Activated naive CD4-positive, alpha-beta T cell treated with Interleukin-2 at 50 U/mL for 16 hours (primary cell): ENCODE measurements at places on chromosomes 2 and 18.
A peak's percentile ranks its signal among the peaks of the same experiment; 100 is the strongest.

GRCh38 chr2:70574618-70575017, 21.0 kb upstream of the TGFA start:
- no peak for DNase-seq

- DNase-seq = no peak
These were observed 277.7 kb upstream of the MAP2 start for GRCh38 chr2:209145941-209146681.

DNA sequence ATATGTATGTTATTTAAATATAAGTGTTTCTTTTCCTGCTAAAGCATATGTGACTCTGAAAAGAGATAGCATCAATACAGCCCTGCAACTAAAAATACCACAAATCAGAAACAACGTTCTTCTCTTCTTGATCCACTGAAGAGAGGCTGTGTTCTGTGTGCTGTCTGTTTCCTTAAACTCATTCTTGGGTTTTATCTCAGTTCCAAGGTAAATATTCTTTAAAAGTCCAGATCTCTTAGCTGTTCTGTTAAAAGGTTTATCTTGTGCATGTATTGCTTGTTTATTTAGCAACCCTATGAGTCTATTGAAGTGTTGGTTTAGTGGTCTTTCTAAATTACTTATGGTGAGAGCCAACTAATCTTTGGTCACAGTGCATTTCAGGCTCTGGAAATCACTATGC, 173.3 kb upstream of the NT5C1B start:
- DNase-seq = no peak

DNA sequence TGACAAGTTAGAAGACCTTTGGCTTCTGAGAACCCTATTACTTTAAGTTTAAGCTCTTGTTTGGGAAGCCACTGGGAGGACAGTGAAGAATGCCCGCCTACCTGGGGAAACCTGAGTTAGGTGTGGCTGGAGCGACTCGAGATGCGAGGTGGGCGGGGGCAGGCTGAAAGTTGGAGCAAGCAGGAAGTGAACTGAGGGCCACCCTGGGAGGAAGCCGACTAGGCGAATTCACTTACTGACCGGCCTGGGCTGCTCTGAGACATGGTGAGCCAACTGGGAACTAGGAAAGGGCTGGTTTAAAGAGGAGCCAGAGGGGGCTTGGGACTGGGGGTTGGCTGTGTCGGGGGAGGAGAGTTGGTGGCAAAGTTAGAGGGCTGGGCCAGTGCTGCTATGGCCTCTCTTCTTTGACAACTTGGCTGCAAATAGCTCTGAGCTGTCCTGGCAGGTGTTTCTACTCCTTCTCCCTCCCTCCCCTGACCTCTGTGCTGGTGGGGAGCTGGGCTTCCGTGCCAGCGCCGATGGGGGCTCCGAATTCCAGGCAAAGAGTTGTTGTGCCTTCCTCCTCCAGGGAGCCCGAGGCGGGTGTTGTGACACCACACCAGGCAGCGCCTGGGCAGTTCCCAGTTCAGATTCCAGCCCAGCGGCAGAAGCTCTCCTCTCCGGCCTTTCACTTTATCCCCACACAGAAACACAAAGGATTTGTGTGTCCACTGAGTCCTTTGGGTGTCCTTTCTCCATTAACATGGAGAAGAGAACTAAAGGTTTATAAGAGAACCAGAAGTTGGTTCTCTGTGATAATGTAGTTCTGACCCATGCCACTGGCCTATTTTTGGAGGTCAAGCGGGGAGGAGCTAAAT, at the start of gene VAMP8:
TSS of gene VAMP8 (plus strand) at position 201 of the 857 bp plus-strand sequence. CDS start at position 262, 61 bp downstream.
- peak; percentile 69 for DNase-seq

DNA sequence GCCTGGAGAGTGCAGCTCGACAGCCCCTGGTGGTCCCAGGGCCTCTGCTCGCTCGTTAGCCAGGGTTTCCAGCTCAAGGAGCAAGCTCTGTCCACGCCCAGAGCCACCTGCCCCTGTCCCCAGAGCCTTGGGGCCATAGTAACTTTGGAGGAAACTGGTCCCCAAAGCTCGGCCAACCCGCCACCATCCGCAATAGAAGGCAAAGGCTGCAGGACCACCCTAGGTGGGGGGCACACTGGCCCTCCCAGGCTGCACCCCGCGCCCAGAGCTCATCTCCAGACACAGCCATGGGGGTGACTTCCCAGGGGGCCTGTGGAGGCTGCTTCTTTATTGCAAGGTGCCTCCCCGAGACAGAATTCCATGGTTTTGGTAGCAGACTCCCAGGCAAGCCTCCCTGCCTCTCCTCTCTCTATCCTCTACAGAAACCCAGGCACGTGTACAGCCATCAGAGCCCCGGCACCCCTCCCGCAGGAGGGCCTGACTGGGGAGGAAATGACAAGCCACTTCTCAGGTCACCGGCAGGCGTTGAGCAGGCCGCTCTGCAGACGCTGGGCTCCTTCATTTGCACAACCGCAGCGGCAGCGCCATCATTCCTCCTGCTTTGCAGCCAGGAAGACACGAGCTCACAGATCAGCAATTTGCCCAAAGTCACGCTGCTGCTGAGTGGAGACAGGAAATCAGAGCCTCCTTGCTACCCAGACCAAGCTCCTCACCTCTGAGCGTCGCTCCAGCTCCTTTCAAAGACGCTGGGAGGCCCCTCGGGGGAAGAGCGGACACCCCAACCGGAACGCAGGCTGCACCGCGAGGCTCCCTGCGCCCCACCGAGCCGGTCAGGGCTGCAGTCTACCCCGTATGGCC, 80.2 kb downstream of the NDUFA10 start:
- DNase-seq = peak; percentile 26

- peak; percentile 61 for DNase-seq
These were observed 28.0 kb downstream of the PNO1 start for GRCh38 chr2:68185541-68186164.

DNA sequence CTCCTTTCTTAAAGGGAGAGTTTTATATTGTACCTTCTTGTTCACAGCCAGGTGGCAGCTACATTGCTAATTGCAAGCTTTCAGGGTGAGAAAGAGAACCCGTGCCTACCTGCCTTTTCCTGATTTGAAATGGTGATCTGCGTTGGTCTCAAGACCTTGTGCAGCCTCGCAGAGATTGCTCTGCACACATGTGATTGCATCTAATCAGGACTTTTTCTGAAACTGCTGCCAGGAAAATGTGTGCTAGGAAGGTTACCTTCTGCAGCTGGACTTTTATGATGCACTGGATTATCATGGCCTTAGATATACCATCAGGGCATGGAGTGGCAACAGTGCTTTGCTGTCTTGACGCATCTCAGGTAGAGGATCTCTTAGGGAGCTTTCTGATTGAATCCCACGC, 45.1 kb downstream of the AGAP1 start:
- DNase-seq = no peak

DNA sequence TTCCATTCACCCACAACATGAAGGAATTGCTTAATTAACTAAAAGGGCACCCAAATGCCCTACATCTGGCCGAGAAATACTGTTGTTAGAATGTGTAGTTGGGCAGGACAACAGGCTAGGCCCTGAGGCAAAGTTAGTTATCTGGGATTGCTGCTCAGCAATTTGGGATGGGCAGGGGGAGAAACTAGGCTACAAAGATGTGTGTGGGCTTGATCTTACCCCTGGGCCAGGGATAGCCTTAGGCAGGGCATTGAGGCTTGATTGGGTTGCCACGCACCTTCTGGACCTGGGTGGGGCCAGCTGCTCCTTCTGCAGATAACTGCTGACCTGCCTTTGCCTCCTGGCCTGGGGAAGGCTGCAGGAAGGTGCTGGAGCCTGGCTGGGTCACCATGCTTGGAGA, 9.4 kb downstream of the IL18RAP start:
- DNase-seq = no peak

GRCh38 chr2:144703852-144704708, 184.2 kb upstream of the ZEB2 start:
- DNase-seq = no peak

GRCh38 chr2:162795312-162795711, 43.3 kb downstream of the KCNH7 start:
- DNase-seq = no peak

DNA sequence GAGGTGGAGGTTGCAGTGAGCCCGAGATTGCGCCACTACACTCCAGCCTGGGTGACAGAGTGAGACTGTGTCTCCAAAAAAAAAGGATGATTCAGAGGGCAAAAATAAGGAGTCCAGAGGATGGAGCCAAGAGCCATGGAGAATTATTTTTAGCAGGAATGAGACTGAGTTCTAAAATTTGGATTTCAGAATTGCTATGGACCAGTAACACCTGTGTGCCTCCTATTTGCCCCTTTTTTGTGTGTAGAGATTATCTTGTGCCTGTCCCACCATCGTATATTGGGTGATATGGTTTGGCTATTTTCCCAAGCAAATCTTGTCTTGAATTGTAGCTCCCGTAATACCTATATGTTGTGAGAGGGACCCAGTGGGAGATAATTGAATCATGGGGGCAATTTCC, 16.4 kb upstream of the RGPD8 start:
- no peak for DNase-seq

GRCh38 chr2:71784734-71785511, 331.6 kb downstream of the DYSF start:
- DNase-seq = no peak

- no peak for DNase-seq
These were observed 217.0 kb upstream of the TMEFF2 start for GRCh38 chr2:192411755-192412154.

DNA sequence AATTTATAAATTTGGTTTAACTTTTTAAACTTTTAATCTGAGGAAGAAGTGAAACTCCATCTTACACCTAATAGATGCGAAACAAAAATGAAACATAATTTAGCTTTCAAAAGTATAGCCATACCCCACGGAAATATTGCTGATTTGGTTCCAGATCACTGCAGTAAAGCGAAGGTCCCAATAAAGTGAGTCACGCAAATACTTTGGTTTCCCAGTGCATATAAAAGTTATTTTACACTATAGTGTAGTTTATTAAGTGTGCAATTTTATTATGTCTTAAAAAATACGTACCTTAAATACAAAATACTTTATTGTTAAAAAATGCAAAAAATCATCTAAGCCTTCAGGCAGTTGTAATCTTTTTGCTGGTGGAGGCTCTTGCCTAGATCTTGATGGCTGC, 55.1 kb downstream of the TWSG1 start:
- DNase-seq = no peak

DNA sequence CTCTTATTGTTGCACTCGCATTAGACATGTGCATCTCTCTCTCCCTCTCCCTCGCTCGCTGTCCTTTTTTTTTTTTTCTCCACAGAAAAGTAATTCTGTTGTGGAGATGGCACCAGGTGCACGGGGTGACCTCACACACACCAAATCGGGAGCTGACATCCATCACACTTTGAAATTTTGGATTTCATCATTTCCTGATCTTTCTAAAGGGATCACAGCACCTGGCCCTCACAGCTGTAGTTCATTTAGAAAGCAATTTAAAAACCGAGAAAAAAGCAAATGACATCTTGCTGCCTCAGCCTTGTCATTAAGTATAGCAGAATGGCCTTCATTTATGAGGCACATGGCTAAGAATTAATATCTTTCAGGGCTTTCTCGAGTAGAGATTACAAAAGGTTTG, 717.2 kb downstream of the RNF144A start:
- DNase-seq = no peak

DNA sequence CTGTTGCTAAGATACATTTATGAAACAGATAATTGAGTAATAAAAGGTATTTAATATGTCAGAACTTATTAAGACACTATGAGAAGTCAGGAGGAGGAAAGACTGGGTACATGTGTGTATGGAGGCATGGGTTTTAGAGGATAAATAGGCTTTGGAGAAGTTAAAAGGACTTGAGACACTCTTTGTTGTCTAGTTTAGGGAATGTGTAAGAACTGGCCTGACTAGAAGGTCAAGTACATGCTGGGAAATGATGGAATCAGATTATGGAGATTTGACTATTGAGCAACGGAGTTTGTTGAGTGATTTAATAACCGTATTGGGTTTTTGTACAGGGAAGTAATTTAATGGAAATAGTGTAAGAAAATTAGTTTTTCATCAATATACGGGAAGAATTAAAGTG, 28.2 kb upstream of the SPDYA start:
- no peak for DNase-seq

- DNase-seq = no peak
These were observed 88.4 kb downstream of the ARHGAP15 start for GRCh38 chr2:143217512-143218115.

GRCh38 chr2:113370478-113371091, 66.9 kb upstream of the ZNG1B start:
- DNase-seq = peak; percentile 61

- no peak for DNase-seq
These were observed 50.8 kb upstream of the REG3A start for GRCh38 chr2:79210274-79210917.

DNA sequence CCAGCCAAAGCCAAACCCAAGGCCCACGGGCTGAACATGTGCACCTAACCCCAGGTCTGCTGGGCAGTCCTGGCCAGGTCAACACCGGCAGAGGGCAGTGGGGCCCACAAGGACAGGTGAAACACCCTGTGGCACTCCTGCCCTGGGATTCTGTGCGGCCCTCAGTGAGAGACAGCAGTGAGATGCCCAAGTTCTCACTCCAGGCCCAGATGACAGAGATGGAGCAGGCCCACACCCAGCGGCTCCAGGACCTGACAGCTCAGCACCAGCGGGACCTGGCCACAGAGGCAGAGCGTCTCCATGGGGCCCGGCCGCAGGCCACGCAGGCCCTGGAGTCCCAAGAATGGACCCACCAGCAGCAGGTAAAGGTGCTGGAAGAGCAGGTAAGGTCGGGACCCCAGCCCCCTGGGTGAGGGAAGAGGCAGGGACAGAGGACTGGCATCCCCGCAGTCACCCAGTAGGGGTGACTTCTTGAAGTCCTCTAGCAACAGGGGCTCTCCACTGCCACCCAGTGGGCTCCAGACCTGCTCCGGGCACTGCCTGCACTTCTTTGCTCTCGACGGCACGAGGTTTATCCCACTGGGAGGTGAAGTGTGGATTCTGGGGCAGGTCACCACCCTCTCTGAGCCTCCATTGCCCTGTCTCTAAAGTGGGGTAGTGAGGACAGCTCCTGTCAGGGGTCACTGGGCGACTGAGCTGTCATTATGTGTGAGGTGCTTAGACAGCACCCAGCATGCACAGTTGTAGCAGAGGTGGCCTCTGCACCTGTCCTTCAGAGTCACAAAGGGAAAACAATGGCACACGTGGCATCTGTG, 8.8 kb upstream of the SNED1 start:
- DNase-seq = no peak

GRCh38 chr2:183179156-183179555, 54.9 kb downstream of the NUP35 start:
- DNase-seq = no peak

GRCh38 chr18:69658103-69658502, 257.4 kb downstream of the DOK6 start:
- no peak for DNase-seq

GRCh38 chr2:150617351-150617978, 130.0 kb upstream of the RND3 start:
- DNase-seq = no peak

GRCh38 chr18:43620936-43621335, 343.6 kb upstream of the SYT4 start:
- DNase-seq = no peak

GRCh38 chr2:6452702-6453481, 412.8 kb downstream of the CMPK2 start:
- no peak for DNase-seq

- no peak for DNase-seq
These were observed 92.4 kb downstream of the CABLES1 start for GRCh38 chr18:23227726-23228070.

- no peak for DNase-seq
These were observed 9.5 kb downstream of the SMYD1 start for GRCh38 chr2:88077080-88077479.

- no peak for DNase-seq
These were observed 177.8 kb upstream of the RGPD4 start for GRCh38 chr2:107648781-107649404.

GRCh38 chr18:5040476-5040875, 156.6 kb downstream of the AKAIN1 start:
- DNase-seq = no peak
